ENCODE measurements at places on chromosomes 2 and 18.

- DNase-seq = peak; percentile 46
These were observed 5.0 kb downstream of the NAPG start for GRCh38 chr18:10530852-10531251.

DNA sequence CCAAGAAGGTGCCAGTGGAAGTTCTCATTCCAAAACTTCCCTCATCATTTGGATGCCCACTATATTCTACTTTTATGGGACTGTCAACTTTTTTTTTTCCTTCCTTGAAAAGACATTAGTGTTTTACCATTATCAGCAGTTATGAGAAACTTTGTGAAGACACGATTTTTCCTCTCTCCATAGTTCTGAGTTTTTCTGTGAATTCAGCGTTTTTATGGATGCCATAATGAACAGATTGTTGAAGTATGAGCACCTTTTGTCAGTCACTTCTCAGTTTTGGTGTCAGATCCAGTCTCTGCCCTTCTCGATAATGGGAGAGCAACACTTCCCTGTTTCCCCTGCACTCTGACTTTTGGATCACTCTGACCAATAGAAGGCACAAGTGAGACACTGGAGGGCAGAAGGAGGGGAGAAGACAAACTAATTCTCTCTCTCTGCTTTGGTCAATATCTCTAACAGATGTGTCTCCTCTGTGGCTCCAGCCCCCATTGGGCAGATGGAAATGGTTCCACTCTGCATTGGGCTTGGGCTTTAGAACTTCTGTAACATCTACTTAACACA, 53.5 kb upstream of the FN1 start:
- no peak for DNase-seq

GRCh38 chr2:95359031-95359430, 43.5 kb upstream of the FAHD2A start:
- DNase-seq = no peak

- DNase-seq = no peak
These were observed 18.2 kb downstream of the ACVR1 start for GRCh38 chr2:157857881-157858280.

GRCh38 chr2:239278941-239279365, 121.9 kb downstream of the HDAC4 start:
- DNase-seq = no peak

GRCh38 chr2:239920693-239921365, 104.3 kb downstream of the NDUFA10 start:
- DNase-seq = no peak

DNA sequence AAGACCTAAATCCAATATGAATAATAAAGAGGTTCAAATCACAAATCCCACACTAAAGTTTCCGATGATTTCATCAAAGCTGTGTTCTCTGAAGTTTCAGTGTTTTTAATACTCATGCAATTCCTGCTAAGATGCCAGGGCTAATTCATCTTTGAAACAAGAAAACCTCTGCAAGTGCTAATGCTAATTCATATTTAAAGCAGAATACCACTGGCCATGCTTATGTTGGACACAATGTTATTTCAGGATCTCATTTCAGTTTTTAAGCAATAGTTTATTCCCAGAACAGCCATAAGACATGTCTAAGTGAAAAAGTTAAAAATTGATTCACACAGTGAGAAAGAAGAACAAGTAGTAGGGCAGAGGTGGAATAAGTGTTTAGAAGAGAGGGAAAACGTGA, 62.8 kb downstream of the GRB14 start:
- DNase-seq = no peak

DNA sequence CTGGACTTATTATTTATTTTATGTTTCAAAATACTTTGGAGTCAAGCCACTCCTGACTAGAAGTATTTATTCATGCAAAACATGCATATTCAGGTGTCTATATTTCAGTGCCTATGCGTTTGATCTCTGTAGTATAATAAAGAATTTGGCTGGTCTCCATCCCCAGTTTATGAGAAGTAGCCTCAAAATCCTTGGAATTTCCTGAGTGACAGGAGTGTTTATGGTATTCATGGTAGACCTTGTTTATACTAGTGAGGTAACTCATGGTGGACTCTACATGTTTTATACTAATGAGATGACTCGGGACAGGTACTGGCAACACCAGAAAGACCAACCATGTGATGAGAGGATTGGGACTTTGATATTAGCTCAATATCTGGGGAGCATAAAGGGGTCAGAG, 43.9 kb upstream of the CSRNP3 start:
- no peak for DNase-seq

GRCh38 chr2:99088017-99088416, 53.5 kb upstream of the C2orf15 start:
- DNase-seq = no peak
